ENCODE measurements at places on chromosomes 3 and 15. TPM values are rescaled to one million over a fixed set of nuclear protein-coding genes. Genes with fewer than 3 reads are reported as not detected.
A peak's percentile ranks its signal among the peaks of the same experiment; 100 is the strongest.

- no peaks in the 10 kb centered on the region for H3K36me3 ChIP-seq
- no peaks in the 10 kb centered on the region for H3K4me1 ChIP-seq
Measured at GRCh38 chr3:40677749-40678148, 153.0 kb downstream of the ZNF621 start.

The ADCY5 gene
- 195 TPM for total RNA-seq

The PLSCR2 gene
- total RNA-seq, result not detected

GRCh38 chr3:55795296-55795695 is 308.2 kb upstream of the WNT5A start:
- no peaks in the 10 kb centered on the region for H3K4me1 ChIP-seq
- no peak for DNase-seq
- H3K27me3 ChIP-seq, result no peaks in the 10 kb centered on the region

DNA sequence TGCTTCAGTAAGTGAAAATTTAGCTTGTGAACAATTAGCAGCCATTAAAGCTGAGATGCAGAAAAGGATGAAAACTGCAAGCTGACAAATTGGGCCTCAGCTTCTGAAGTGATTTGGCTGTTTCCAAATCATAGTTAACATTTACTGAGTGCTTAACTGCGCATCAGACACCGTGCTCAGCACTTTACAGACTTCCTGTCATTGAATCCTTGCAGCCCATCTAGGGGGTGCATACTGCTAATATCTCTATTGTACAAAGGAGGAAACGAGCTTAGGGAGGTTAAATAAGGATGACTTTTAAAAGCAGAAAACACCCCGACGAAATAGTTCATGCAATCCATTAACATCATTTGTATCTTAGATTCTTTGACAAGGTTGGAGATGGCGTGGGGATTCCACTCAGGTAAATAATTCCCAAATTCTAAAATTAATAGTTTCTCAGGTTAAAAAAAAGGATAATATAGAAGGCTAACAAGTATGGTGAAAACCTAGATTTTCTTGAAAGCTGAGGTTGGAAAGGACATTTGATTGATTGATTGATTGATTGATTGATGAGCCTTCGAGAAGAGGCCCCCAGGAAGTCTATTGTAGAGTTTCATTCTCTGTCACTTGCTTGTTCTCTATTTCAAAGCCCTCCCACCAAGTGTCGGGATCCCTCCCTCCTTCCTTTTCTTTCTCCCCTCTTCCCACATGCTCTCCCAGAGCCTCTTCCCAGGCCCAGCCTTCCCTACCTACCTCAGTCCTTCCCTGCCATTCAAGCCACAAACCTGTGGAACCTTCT is 23.5 kb upstream of the EPHB3 start:
- H3K36me3 ChIP-seq, result no peaks in the 10 kb centered on the region
- H3K4me3 ChIP-seq, result no peak overlapping the region
- DNase-seq, result no peak
- H3K27me3 ChIP-seq, result peaks cover 40% of the 10 kb centered on the region
- no peak overlapping the region for H3K27ac ChIP-seq

DNA sequence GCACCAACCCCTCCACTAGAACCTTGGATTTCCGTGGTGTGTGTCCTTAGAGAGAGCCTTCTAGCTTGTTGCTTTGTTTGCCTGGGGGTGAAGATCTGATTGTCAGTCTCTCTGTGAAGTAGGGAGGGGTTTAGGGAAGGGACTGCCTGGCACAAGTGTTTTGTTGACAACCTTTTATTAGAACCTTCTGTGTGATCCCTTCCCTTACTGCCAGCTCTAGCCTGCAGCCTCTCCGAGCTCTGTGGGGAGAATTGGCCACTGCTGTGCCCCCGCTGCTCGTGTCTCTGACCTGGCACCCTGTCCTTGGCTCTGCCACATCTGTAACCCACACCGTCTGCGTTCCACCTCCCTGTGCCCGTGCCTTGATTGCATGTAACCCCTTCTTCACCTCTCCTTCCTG is 30.9 kb upstream of the PCSK6 start:
- no peaks in the 10 kb centered on the region for H3K27me3 ChIP-seq
- H3K36me3 ChIP-seq, result no peaks in the 10 kb centered on the region
- H3K27ac ChIP-seq, result no peak overlapping the region
- no peak overlapping the region for H3K4me3 ChIP-seq
- no peak for DNase-seq

DNA sequence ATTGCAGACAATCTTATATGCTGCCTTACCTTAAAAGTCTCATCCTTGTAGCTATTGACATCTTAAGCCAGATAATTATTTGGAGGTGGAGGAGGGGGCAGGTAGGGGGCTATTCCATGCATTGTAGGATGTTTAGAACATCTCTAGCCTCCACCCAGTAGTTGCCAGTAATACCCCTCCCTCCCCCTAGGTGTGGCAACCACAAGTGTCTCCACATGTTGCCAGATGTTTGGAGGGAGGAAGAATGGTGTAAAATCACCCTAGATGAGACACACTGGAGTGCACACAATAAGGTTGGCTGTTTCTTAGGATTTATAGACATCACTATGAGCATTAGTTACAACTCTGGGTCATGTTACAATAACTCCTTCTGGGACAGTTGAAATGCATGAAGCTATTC is 27.4 kb downstream of the GORASP1 start:
- no peak overlapping the region for H3K27ac ChIP-seq
- H3K36me3 ChIP-seq, result peaks cover 7% of the 10 kb centered on the region
- H3K4me3 ChIP-seq, result no peak overlapping the region
- H3K27me3 ChIP-seq, result no peaks in the 10 kb centered on the region
- H3K4me1 ChIP-seq, result no peaks in the 10 kb centered on the region

- H3K27me3 ChIP-seq, result no peaks in the 10 kb centered on the region
- H3K4me3 ChIP-seq, result no peak overlapping the region
- no peaks in the 10 kb centered on the region for H3K4me1 ChIP-seq
- DNase-seq, result no peak
- no peaks in the 10 kb centered on the region for H3K36me3 ChIP-seq
Measured at GRCh38 chr15:40722934-40723333, 28.0 kb downstream of the RAD51 start.

- no peaks in the 10 kb centered on the region for H3K36me3 ChIP-seq
- no peak overlapping the region for H3K4me3 ChIP-seq
- H3K27ac ChIP-seq, result no peak overlapping the region
- no peaks in the 10 kb centered on the region for H3K27me3 ChIP-seq
- DNase-seq, result no peak
Measured at GRCh38 chr15:25959100-25959499, 96.0 kb upstream of the ATP10A start.

The TGM5 gene
- not detected for total RNA-seq

DNA sequence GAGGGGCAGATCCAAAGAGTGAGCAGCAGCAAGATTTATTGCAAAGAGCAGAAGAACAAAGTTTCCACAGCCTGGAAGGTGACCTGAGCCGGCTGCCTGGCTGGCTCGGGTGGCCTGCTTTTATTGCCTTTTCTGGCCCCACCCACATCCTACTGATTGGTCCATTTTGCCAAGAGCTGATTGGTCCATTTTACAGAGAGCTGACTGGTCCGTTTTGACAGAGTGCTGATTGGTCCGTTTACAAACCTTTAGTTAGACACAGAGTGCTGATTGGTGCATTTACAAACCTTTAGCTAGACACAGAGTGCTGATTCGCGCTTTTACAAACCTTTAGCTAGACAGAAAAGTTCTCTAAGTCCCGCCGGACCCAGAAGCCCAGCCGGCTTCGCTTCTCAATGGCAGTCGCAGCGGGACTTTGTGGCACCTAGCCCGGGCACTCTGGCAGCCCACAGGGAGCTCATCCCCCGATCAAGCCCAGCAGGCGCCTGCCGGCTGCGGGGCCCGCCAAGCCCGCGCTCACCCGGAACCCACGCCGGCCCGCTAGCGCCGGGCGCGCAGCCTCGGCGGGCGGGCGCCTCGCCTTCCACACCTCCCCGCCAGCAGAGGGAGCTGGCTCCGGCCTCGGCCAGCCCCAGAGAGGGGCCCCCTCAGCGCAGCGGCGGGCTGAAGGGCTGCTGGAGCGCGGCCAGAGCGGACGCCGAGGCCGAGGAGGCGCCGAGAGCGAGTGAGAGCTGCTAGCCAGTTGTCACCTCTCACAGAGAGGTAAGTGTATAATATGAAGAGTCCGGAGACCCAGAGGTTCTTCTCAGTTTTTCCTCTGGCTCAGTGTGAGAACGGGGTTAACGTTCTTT is 339.2 kb downstream of the CHL1 start:
- peak overlapping the region; percentile 38 for H3K4me3 ChIP-seq
- H3K27ac ChIP-seq, result no peak overlapping the region
- DNase-seq, result no peak
- no peaks in the 10 kb centered on the region for H3K27me3 ChIP-seq
- no peaks in the 10 kb centered on the region for H3K4me1 ChIP-seq

GRCh38 chr3:180680097-180680430 is 775 bp upstream of the CCDC39 start:
- H3K27ac ChIP-seq, result no peak overlapping the region
- H3K4me3 ChIP-seq, result peak overlapping the region; percentile 61
- H3K36me3 ChIP-seq, result no peaks in the 10 kb centered on the region
- peaks cover 19% of the 10 kb centered on the region for H3K27me3 ChIP-seq

- H3K27me3 ChIP-seq, result no peaks in the 10 kb centered on the region
- no peaks in the 10 kb centered on the region for H3K36me3 ChIP-seq
- no peak overlapping the region for H3K27ac ChIP-seq
- H3K4me3 ChIP-seq, result no peak overlapping the region
Measured at GRCh38 chr15:98684436-98684835, 36.1 kb downstream of the IGF1R start.

GRCh38 chr3:183904833-183905780 is 20.4 kb upstream of the PARL start:
- no peak overlapping the region for H3K4me3 ChIP-seq
- H3K36me3 ChIP-seq, result no peaks in the 10 kb centered on the region
- no peaks in the 10 kb centered on the region for H3K4me1 ChIP-seq
